AG04450 (cell line): ENCODE measurements at places on chromosomes 5 and 9.
A peak's percentile ranks its signal among the peaks of the same experiment; 100 is the strongest.

- DNase-seq: no peak
These were observed 396 bp downstream of the GARIN3 start for GRCh38 chr5:157165668-157166067.

GRCh38 chr5:42596817-42597216 is 159.8 kb upstream of the CCDC152 start:
- DNase-seq: no peak

- no peak for DNase-seq
These were observed 32.6 kb downstream of the MAPK9 start for GRCh38 chr5:180259260-180259611.

GRCh38 chr9:26746357-26747072 is 146.1 kb downstream of the CAAP1 start:
- DNase-seq: no peak

GRCh38 chr9:20472342-20473045 is 149.8 kb downstream of the MLLT3 start:
- DNase-seq: no peak

GRCh38 chr9:113625486-113625885 is 162.0 kb downstream of the RGS3 start:
- no peak for DNase-seq

DNA sequence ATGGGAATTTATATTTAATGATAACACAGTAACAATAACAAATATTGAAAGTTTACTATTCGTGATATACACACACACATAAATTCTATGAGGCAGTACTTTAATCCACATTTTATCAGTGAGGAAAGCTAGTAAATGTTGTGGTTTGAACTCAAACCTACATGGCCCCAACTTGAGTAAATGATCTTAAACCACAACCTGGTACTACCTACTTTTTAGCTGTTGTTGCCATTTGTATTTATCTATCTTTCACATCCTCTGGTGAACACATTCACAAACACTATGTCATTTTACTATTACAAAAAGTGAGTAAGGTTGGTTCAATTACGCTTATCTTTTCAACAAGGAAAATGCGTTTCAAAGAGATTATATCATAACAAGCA is 186.1 kb downstream of the SMC2 start:
- no peak for DNase-seq

DNA sequence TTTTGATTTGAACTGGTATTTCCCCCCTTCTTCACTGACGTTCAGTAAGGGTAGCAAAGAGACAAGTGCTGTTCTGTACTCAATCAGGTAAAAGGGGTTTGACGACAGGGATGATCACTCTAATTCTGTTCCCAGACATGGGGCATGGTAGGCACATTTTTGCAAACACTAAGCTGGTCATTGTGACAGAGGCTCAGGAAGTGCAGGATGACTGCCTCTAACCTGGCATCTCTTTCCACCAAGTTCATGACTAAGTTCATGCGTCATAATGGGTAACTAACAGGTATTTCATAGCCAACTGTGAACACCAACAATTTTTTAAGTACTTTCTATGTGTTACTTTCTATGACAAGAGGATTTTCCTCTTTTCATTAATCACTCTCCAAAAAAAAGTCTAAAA is 166.5 kb downstream of the MAPKAP1 start:
- no peak for DNase-seq

GRCh38 chr5:140571105-140571504 is 6.5 kb downstream of the SLC35A4 start:
- DNase-seq: no peak

DNA sequence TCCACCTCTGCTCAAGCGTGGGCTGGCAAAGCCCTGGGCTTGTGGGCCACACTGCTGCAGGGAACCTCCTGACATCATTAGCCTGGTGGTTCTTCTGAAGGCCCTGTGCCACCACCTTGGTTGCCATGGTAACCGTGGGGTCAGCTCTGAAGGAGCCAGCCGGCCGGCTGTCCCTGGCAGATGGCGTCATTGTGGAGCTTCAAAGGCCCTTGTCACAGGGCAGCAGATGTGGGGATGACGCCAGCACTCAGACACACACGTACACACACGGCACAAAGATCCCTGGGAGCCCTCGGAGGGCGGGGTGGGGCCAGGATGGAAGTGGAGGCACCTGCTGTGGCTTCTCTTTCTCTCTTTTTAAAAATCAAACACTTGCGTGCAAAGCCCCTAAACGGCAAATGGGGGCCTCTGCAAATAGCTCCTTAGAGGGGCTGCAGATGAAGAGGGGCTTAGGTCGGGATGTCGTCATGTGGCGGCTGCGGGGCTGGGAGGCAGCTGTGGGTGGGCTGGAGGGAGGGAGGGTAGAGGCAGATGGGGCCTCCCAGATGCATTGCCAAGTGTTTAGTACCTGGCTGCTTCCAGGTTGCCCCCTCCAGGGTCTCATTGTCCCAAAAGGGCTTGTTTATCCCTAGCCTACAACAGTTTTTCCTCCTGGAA is 19.5 kb upstream of the RPL26L1 start:
- no peak for DNase-seq

GRCh38 chr9:74407166-74407565 is 90.0 kb upstream of the RORB start:
- DNase-seq: no peak

DNA sequence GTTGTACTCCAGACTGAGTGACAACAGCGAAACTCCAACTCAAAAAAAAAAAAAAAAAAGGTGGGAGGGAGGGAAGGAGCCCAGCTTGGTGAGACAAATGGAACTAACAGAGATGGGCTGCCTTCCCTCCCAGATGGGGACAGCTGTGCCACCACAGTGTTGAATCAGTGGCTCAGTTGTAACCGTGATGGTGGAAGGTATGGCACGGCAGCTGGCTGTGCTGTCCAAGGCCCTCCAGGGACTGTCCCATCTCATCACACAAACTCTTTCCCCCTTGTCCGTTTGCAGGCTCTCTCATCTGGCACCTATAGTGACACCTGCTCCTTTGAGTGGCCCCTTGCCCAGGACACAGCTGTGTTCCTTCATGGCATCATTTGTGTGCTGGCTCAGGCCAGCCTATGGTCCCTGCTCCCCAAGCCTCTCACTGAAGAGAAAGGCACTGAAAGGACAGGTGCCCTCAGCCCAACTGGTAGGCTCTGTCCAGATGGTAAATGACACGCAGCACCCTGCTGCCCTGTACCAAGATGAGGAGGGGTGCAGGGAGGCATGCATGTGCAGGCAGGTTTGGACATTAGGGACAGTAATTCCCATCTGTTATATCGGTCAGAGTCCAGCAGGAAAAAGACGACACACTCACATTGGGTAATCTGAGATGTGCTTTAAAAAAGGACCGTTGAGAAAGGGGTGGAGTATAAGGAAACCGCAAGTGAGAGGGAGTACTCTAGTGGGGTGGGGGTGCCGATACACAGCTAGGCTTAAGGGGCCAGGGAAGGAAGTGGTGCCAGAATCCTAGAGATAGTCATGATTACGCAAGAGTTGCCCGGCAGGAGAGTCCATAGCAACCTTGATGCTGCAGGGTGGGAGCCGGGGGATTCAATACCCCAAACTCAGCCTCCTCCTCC is 4.3 kb downstream of the SMIM33 start:
- DNase-seq: peak; percentile 55

DNA sequence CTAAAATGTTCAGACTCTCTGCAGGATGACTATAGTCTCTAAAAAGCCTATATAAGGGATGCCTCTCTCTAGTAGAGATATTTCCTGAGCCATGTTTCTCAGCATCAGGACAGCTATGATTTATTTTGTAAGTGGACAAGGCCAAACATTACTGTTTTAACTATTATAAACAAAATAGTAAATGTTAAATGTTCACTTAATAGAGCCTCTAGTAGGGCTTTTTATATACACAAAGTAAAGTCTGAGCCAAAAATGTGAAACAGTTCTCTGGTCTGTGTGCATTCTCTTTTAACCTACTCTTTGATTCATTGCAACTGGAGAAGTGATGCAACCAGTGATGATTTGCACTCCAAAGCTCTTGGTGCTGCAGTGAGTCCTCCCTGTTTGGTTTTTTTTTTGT is 220.5 kb downstream of the GDNF start:
- peak; percentile 61 for DNase-seq

- peak; percentile 78 for DNase-seq
These were observed 120.2 kb downstream of the SEMA6A start for GRCh38 chr5:116454417-116454927.

- peak; percentile 16 for DNase-seq
These were observed 15.6 kb upstream of the CLK4 start for GRCh38 chr5:178642351-178642909.

DNA sequence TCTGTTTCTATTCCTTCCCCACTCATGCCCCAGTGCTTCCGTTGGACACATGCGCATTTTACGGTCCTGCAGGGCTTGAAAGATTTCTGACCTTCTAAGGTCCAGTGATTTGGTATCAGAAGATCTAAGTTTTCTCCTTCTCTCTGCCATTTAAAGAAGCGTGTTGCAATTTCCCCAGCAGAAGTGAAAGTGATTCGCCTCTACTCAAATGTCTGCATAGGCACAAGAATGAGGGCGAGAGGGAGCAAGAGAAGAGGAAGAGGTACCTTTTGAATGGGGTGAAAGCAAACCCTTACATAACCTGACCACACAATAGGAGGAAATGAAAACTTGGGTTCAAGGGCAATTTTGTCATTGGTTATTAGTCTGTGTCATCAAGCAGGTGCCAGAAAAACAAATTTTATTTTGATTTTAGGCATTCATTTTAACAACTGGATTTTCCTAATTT is 31.7 kb upstream of the NR3C1 start:
- DNase-seq: no peak

DNA sequence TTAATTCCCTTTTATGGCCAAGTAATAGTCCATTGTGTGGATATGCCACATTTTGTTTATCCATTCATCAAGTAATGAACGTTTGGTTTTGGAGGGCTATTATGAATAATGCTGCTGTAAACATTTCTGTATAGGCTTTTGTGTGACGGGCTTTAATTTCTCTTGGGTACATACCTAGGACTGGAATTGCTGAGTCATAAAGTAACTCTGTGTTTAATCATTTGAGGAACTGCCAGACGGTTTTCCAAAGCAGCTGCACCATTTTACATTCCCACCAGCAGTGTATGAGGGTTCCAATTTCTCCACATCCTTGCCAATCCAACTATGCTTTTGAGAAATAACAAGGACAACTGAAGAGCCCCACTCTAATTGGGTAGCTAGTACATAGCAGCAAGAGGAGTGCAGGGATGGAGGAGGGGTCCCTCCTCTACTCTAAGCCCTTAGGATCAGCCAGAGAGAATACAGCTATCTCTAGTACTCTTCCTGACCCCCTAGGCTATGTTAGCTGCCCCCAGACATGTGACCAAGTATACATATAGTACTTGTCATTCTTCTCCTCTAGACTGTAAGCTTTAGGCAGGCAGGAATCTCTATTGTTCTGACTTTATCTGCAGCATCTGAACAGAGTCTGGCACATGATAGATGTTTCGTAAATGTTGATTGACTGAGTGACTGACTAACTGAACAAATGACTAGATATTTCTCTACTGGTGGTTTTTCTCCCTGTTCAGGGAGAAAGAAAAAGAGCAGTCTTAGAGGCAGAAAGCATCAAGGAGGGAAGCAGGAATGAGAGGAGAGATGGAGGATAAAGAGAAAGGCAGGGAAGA is 22.1 kb upstream of the MATR3 start:
- peak; percentile 82 for DNase-seq

DNA sequence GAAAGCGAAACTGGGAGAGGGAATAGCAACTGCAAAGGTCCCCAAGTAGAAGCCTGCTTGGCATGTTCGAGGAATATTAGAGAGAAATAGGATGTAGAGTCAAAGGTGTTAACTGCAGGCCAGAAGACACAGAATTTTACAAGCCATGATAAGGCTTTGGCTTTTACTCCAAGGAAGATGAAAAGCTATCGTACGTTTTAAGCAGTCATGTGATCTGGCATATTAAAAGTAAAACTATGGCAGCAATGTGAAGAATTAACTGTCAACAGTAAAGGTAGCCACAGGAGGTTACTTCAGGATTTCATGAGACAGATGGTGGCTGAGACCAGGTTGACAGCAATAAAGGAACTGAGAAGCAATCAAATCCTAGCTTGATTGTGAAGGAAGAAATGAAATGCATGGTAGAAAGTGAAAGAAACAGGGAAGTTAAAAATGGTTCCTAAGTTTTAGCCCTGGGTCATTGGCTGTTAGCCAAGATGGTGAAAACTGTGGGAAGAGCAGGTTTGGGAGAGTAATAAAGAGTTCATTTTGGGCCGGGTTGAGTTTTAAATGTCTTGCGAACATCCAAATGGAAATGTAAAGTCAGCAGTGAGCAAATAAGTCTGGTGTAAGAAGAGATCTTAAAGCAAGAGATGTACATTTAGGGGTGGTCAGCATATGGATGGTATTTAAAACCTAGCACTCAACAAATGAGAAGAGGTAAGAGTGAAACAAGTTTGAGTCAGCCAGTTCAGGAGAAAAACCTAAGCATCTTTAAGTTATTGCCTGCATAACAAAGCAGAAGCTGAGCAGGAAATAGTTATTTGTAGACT is 20.3 kb upstream of the TTC33 start:
- no peak for DNase-seq

GRCh38 chr5:55232985-55233928 is at the start of gene CCNO:
TSS of gene CCNO (minus strand) at chr5:55233608. CDS start at chr5:55233523, 85 bp downstream.
- DNase-seq: no peak
